NCI-H510A treated with DMSO at 0.1 percent for 48 hours (cell line): ENCODE measurements at places on chromosomes 7 and 10.

- DNase-seq: no peak
These were observed 45.3 kb upstream of the ZNF800 start for GRCh38 chr7:127437837-127438236.

GRCh38 chr10:26863351-26864076 lies 2.8 kb upstream of the ABI1 start:
- DNase-seq: no peak

DNA sequence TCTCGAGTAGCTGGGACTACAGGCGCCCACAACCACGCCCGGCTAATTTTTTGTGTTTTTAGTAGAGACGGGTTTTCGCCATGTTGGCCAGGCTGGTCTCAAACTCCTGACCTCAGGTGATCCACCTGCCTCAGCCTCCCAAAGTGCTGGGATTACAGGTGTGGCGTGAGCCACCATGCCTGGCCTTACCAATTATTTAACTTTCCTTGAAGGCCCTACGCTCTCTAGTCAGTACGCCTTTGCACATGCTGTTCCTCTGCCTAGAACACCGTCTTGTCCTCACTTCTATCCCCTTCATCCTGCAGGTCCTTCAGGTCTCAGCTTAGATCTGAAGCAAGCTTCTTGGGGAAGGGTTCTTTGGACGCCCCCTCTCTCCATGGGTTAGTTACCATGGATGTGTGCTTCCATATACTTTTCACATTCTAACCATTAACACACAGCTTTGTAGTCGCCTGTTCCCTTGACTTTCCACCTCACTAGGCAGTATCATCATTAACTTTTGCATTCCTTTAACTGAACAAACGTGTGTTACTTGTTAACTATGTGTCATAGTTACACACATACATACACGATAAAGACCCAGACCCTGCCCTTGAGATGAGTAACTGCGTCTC lies 592 bp upstream of the ATP6V1F start:
- DNase-seq: no peak

- no peak for DNase-seq
These were observed 74.0 kb upstream of the CARD11 start for GRCh38 chr7:3117488-3118231.

GRCh38 chr10:24156686-24157085 lies 52.3 kb upstream of the KIAA1217 start:
- no peak for DNase-seq
